ENCODE measurements at places on chromosomes 13 and 19. TPM values are rescaled to one million over a fixed set of nuclear protein-coding genes. Genes with fewer than 3 reads are reported as not detected.

DNA sequence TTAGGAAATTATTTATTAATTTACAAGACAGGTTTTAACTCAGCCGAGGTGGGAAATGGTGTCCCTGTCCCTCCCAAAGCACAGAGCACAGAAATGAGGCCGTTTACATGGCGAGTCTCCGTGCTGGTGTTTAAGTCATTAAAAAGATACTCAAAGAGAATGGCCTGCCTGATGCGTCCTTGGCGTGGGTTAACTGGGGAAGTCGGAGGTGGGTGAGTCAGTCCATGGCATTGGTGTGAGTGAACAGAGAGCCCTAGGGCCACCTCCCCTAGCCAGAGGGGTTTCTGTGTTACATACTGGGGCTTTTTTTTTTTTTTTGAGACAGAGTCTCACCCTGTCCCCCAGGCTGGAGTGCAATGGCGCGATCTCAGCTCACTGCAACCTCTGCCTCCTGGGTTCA is 3.9 kb downstream of the FEM1A start:
- no peak for DNase-seq

CRLF1 gene
- total RNA-seq, result 2.5 TPM

GRCh38 chr13:84455143-84455905 is 573.0 kb upstream of the SLITRK1 start:
- DNase-seq, result no peak

- no peak for DNase-seq
Observed at GRCh38 chr13:29819143-29819542, 31.3 kb downstream of the UBL3 start.

DNA sequence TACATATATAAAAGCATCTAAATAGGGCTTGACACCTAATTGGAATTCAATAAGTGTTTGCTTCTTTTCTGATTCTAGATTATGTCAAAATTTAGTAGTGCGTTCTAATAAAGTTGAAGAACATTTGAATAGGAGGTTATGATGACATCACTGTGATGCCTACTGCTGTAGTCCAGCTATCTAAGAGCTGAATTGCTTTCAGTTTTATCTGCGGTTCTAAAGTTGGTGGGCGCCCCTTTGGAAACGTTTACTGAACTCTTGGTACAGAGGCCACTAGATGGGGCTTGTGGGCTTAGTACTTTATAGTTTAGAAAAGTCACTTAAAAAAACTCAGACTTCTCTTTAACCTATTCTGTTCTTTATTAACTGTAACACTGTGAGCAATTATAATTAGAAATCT is 776.9 kb downstream of the GPC5 start:
- DNase-seq, result no peak
